Activated T-helper 1 cell treated with anti-CD3 and anti-CD28 coated beads, Interleukin-12 subunit alpha, Interleukin-12 subunit beta, Interleukin-2, Interleukin-4 antibody, amounts not matched to agents 30 ng/mL and 10 ng/mL and 1 ng/mL, durations not matched to agents 14 hours and 24 hours and 36 hours (primary cell): ENCODE measurements at places on chromosomes 11 and 22. TPM values are rescaled to one million over a fixed set of nuclear protein-coding genes. Genes with fewer than 3 reads are reported as not detected.

AIFM3 gene
- 0.88 and 0.93 TPM in 2 replicates for total RNA-seq

PGM2L1 gene
- 4.0 and 4.5 TPM in 2 replicates for total RNA-seq

PKP3 gene
- not detected in 2 replicates for total RNA-seq

CCDC88B gene
- 133 and 137 TPM in 2 replicates for total RNA-seq

DNA sequence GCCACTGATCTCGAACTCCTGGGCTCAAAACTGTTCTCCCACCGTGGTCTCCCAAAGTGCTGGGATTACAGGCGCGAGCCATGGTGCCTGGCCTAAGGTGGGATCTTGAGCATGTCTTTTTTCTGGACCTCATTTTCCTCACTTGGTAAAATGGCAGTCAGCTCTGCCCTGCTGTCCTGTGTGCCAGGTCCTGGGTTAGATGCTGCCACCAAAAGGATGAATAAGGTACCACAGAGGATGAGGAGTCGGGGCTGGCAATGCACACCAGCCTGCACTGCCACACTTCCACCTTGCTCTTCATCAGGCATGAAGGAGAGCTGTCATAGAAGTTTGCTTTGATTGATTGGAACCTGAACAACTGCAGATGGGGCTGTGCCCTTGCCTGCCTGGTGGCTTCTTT lies 32.3 kb downstream of the ACO2 start:
- DNase-seq: no peak

- DNase-seq: no peak
Measured at GRCh38 chr11:103806130-103806895, 230.1 kb upstream of the DDI1 start.

DNA sequence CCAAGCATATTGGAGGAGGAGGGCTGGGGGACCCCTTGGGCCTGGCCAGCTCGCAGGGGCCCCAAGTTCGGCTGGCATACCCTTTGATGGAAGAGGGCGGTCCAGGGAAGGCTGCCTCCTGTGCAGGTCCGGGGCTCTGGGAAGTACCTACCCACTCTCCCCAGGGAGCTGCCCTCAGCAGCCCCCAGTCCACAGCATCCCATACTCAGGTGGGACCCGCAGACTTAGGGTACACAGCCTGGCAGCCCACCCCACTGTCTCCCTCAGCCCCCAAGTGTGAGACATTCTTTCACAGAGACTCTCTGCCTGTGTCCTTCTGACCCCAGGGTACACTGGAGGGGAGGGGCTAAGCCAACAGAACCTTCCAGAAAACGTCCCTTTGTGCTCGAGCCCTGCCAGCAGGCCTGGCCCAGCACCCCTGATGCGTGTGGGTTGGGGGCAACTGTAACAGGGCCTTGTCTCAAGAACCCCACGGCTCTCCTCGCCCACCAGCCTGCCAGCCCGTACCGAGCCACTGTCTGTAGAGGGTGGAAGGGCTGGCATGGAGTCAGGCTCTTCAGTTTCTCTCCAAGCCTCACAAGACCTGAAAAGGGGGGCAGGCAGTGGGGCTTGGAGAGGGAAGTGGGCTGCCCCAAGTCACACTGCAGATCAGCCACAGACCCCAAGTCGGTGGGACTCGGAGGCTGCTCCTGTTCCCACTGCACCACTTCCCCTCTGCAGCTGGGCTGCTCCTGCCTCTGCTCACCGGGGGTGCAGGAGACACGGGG lies 7.0 kb upstream of the TNFRSF13C start:
- no peak for DNase-seq

DNA sequence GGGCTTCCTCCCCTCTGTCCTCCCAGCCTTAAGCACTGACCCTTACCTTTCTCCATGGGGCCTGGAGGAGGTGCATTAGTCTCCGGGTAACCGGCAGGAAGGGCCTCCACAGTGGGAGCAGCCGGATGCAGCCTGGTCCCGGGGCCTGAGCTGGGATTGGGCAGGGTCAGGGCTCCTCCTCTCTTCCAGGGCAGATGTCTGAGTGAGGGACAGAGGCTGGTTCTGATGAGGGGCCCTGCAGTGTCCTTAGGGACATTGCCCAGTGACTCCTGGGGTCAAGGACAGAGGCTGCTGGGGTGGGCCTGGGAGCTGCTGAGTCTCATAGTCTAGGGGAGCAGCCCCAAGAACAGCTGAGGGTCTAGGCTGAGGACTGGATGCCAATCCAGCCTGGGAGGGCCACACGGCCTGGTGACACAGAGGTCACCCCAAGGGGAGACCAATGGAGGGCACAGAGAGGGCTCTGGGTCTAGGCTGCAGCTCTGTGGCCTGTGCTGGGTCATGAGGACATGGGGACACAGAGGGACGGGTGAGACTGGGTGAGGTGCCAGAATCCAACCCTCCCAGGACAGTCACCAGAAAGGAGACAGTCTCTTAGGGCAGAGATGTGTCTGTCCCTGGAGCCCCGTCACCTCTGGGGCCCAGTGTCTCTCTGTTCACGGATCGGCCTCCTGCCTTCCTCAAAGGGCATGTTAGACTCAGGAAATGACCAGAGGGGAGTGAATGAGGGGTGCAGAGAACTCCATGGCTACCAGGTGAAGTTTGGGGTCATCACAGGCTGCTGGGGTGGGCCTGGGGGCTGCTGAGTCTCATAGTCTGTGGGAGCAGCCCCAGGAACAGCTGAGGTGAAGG lies 6.5 kb downstream of the IGLL5 start:
- DNase-seq: no peak

DNA sequence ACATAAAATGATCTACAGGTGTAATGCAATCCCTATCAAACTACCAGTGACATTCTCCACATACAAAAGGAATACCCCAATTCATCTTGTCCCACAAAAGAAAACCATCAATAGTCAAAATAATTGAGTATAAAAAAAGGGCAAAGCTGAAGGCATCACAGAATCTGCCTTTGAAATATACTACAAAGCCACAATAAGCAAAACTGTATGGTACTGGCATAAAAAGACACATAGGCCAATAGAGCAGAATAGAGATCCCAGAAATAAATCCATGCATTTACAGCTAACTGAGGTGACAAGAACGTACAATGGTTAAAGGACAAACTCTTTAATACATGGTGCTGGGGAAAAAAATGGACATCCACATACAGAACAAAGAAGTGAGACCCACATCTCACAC lies 31.8 kb downstream of the ZNF195 start:
- no peak for DNase-seq

- no peak for DNase-seq
Measured at GRCh38 chr22:28570696-28571373, 108.8 kb downstream of the TTC28 start.

GRCh38 chr11:113378692-113379091 lies 8.9 kb upstream of the ANKK1 start:
- no peak for DNase-seq

- DNase-seq: no peak
Measured at GRCh38 chr11:9158898-9159391, 67.5 kb upstream of the SCUBE2 start.

DNA sequence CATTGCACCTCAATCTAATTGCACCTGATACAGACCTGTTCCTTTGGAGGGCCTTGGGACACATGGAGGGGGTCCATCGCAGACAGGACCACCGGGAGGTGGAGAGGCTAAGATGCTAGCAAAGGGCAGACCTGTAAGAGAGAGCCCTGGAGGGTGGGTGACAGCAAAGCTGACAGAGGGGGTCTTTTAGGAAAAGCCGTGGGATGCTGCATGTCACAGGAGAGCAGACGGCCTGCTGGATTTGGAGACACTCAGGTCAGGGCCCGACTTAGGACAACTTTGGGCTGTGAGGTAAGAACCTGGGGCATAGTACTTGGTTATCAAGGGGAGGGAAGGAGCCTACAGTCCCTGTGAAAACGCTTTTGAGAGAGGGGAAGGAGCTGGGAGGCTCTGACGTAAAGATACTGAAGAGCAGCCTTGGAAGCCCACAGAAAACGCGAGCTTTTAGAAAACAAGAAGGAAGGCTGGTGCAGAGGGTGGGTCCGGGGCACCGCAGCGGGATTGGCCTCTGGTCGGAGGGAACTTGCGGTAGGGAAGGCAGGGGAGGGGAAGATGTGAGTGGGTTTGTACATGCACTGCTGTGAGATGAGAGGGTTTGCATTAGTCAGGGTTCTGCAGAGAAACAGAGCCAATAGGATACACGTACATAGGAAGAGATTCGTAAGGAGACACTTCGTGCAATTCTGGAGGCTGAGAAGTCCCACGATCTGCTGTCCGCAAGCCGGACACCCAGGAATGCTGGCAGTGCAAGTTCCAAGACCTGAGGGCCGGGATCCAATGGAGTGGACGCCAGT lies 868.5 kb downstream of the TBC1D22A start:
- no peak for DNase-seq

DNA sequence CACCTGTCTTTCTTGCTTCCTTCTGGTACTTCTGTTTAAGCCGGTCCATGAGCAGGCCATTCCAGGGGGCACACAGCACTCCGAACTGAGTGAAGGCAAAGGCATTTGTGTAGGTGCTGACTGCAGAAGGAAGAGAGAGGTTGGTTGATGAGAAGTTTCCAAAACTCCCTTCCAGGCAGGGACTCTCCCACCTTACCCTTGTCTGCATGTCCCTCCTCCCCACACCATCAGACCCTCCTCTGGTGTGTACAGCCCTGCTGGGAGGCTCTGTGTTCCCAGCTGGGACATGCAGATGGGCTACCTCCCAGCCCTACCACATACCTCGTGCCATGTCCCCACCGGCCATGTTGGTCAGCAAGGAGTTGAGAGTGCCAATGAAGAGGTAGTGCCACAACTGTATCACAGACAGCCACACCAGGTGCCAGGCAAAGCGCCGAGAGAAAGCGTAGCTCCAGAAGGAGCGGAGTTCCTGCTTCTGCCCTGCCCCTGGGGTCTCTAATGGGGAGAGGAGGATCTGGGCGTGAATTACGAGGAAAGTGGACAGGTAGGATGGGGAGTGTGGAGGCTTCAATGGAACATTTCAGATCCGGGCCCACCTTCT lies 12.2 kb downstream of the SLC43A3 start:
- no peak for DNase-seq

DNA sequence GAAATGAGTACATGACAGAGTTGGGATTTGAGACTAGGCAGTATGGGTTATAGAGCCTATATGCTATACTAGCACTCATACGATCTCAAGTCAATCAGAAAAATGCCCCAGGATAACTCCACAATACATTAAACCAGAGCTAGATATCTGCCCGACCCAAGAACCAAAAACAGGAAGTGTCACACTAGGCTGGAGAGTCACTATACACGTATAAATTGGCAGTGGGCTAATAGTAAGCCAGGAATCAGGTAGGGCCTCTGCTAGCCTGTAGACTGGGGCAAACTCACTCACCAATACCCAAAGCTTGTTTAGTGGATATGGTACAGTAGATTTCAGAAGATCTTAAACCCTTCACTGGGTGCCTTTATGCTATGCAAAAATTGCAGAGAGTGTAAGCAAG lies 16.2 kb upstream of the EIF4G2 start:
- DNase-seq: no peak

DNA sequence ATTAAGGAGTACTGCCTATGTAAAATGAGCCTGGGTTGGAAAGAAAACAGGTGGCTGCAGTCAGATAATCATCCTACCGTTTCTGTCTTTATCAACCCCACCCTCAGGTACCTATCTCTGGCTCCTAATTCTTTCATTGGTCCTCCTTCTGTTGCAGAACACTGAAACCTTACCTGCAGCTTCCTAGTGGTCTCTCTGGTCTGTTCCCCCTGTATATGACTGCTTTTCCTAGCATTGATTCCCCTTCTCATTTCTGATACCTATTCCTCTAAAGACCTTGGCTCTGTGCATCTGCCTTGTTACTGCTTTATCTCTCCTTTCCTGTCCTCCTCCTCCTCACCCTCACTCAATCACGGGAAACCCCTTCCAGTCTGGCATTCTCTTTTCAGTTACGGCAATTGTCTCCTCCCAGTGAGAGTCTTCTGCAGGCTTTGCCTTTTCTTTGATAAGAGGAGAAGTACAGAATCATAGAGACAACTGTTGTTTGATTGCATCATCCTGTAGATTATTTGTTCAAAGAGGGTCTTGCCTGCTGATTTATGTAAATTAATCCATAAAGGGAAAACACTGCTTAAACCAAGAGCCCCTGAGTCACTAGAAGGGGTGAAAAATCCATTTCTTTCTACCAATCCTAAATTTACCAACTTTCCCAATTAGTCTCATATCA lies 301.2 kb downstream of the AASDHPPT start:
- no peak for DNase-seq

DNA sequence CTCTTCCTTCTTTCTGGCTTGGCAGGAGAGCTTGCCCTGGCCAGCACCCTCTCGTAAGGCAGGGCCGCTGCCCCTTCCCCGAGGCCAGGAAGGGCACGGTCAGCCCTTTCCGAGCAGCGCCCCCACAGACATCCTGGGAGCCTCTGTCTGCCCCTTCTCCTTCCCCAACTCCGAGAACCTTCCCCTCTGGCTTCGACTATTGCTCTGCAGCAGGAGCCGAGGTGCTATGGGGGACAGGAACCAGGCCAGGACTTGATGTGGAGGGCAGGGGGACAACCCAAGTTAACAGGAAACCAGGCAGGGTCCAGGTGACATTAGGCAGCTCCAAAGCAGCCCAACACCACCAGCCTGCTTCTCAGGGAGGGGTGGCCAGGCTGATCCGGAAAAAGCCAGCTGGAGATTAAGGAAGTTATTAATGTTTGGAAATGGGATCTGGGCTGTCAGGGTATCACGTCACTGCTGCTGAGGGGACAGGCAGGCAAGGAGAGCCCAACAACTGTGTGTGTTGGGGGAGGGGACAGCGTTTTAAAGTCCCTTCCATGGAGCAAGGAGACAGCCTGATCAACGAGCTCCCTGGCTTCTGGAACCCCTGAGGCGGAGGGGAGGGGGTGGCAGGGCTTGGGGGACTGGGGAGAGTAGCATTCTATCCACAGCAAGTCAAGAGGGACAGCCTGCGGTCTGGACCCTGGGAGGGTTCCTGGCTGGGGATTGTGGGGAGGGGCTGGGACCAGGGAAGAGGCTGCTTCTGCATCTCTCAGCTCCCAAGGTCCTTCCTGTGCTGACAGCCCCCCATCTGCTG lies 27.3 kb downstream of the SYT7 start:
- no peak for DNase-seq

GRCh38 chr22:36823186-36823839 lies 6.5 kb upstream of the PVALB start:
- no peak for DNase-seq

DNA sequence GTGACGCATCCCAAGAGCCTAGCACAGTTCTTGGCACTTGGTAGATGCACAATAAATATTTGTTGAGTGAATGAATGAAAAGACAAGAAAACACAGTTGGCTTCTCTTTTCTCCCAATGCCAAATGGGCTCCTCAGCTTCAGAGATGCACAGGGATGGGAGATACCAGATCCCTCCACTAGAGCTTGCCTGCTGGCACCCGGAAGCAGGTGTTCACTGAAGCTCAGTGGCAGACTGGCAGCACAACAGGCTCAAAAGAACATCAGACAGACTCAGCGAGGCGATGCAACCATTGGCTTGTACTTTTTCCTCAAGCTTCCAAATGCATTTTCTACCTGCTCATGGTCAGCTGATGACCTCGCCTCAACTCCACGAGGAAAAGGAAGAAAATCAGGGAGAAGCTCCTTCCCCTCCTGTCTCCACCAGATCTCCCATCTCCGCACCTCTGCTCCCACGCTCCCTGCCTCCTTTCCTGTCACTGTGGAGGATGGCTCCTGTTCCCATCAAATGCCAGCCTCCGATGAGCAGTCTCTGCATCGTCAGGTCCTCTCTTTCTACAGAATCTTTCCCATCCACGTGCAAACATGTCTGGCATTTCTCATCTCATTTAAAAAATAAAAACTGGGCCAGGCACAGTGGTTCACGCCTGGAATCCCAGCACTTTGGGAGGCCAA lies 5.8 kb downstream of the RAPSN start:
- no peak for DNase-seq

GRCh38 chr11:5694642-5695041 lies 5.1 kb downstream of the TRIM22 start:
- no peak for DNase-seq
